ENCODE measurements at places on chromosomes 1 and 21.

- DNase-seq: no peak
Observed at GRCh38 chr21:45423968-45424853, 19.2 kb downstream of the COL18A1 start.

DNA sequence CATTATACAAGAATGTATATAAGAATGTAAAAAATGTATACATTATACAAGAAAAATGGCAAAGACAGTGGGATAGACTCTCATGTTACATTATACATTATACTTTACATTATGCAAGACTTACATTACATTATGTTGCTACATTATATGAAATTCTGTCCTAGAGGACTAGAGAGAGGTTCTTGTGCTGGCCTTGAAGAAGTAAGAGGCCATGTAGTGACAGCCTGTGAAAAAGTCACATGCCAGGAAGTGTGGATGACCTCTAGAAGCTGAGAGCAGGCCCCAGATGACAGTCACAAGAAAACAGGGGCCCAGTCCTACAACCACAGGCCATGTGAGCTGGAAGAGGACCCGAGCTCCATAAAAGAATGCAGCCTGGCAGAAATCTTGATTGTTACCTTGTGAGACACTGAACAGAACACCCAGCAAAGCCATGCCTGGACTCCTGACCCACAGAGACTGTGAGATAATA lies 30.5 kb upstream of the AHCYL1 start:
- no peak for DNase-seq

DNA sequence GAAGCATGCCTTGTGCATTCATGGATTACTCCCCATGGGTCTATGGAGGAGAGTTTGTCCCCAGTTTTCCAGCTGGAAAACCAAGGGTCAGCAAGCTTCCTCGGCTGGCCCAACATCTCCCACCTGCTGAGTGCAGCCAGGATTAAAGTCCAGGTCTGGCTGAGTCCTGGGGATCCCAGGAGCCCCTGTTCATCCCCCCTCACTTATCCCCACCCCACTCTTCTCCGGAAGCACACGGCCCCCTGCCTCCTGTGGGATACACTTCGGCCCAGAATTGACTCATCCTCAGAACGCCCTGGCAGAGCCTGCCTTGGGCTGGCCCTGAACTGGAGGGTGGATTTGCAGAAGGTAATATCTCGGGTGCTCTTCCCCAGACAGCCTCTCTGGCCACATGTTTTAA lies 276.1 kb downstream of the NPHP4 start:
- no peak for DNase-seq

- DNase-seq: no peak
Observed at GRCh38 chr1:76807543-76808260, 59.6 kb upstream of the ST6GALNAC5 start.

DNA sequence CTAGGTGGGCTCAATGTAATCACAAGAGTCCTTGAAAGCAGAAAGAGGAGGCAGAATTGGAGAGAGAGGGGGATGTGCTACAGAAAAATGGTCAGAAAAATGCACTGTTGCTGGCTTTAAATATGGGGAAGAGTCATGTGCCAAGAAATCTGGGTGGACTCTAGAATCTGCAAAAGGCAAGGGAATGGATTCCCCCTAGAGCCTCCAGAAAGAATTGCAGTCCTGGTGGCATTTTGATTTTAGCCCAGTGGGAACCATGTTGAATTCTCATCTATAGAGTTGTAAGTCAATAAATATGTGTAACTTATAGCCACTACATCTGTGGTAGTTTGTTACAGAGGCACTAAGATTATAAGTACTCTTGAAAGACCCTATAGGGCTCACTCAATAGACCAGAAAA lies 210.3 kb downstream of the ASTN1 start:
- no peak for DNase-seq

GRCh38 chr1:87370544-87370943 lies 41.9 kb downstream of the LMO4 start:
- peak; percentile 20 for DNase-seq

GRCh38 chr1:227343206-227343605 lies 24.9 kb upstream of the CDC42BPA start:
- no peak for DNase-seq

GRCh38 chr1:90175490-90176167 lies 180.7 kb downstream of the ZNF326 start:
- no peak for DNase-seq

GRCh38 chr1:19809044-19809750 lies 5.9 kb downstream of the RNF186 start:
- DNase-seq: no peak

DNA sequence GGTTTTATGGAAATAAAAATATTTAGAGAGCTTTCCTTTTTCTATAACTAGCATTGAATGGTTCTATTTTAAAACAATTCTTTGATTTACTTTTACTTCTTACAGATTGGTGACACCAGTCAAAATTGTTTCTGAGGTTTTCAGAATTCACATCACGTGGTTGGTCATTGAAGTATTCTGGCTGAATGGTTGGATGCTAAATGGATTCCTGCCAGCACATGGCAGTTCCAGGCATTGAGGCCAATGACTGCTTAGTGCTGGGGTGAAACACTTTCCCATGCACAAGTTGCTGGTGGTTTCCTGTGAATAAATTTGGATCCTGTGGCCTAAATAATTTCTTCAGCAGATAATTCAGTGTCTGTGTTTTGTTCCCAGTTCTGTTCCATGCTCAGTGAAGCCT lies 20.6 kb downstream of the NCAM2 start:
- DNase-seq: no peak

GRCh38 chr1:21881250-21881649 lies 55.9 kb downstream of the HSPG2 start:
- DNase-seq: no peak

- DNase-seq: no peak
Observed at GRCh38 chr1:202293569-202293968, 48.2 kb downstream of the UBE2T start.

GRCh38 chr1:159981351-159982055 lies 27.5 kb upstream of the SLAMF9 start:
- DNase-seq: no peak

GRCh38 chr1:229999004-229999670 lies 67.9 kb upstream of the GALNT2 start:
- no peak for DNase-seq

- no peak for DNase-seq
Observed at GRCh38 chr1:240768979-240769378, 157.0 kb upstream of the GREM2 start.

DNA sequence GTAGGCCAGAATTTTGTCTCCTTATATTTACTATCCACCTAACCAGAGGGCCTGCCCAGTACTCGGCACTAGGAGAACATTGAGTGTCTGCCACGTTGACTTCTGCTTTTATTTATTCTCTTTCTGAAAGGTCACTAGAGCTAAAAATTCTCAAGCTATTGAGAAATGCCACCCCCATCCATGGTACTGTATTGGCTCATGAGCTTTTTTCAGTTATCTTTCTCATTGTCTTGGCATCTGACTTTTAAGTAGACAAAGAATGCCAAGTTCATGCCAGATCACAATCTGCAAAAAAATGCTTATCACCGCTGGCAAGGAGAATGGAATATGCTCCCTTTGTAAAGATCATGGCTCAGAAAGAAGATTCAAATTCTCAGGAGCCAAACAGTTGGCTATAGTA lies 49.8 kb upstream of the MROH9 start:
- DNase-seq: no peak

DNA sequence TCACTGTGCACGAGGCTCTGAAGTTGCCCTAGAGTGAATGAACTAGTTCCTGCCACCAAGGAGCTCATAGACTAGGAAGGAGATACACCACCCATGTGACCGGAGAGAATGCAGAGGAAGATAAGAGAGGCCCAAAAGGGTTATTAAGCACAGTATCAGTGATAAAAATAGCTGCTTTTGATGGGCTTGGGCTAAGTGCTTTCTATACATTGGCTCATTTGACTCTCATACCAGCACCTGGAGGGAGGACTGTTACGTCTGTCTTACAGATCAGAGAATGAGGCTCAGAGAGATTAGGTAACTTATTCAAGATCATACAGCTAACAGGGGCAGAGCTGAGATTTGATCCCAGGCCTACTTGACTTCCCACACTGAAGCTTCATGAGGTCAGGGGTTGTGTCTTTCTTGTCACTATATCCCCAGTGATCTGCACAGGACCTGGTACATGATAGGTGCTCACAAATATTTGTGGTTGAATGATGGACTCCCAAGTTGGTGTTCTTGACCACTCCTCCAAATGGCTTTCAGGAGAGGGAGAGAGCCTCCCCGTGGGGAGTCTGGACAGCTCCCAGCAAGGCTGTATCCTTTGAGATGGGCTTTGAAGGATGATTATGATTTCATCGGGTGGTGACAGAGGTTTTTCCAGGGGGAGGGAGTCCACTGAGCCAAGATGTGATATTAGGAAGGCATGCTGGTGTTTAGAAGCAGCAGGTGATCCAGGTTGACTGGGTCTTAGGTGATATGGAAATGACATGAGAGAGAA lies 14.4 kb downstream of the PPFIA4 start:
- DNase-seq: no peak

DNA sequence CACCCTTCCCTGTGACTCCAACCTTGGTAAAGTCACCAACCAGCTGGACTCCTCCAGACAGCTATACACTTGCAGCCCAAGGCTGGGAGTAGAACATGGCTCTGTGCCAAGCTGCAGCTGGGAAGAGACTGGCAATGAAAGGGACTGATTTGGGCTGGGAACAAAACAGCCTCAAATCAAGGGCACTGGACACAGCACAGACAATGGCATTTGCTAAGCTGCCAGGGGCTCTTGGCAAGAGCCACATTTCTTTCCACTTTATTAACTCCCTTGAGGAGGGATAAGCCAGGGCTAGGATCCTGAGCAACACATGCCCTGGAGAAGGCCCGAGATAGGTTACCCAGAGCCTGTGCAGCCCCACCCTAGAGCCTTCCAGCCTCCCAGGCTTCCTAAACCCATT lies 12.0 kb downstream of the SYT11 start:
- DNase-seq: peak; percentile 60

DNA sequence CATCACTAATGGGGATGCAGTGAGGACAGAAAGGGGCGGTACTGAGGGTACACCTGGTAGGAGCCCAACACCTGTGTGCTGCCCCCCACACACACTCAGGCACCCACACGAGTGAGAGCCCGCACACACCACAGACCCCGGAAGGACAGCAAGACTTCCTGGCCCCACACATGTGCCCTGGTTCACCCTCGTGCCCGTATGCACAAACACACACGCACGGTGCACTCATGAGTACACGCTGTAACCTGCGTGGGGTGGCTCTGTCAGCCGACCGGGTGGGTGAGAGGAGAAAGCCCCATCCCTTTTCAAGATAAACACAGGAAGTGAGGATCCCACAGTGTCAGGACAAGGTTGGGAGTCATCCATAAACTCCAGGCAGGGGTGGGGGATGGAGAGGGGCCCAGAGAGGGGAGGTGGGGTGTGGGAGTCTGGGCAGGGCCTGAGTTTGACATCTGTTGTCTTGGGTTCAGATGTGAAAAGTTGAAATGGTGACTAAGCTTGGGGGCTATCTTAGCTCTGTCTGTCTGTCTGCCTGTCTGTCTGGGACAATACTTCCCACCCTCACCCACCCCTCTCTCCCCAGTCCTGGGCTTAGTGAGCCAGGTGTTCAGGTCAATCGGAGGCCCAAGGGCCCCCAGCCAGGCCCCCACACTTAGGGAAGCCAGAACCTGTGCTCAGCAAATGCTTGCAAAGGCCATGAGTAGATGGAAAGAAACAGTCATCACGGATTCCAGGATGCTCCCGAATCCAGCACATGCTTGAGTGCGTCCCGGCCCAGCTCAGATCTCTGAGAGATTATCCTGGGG lies 119.8 kb upstream of the ZBTB40 start:
- no peak for DNase-seq

DNA sequence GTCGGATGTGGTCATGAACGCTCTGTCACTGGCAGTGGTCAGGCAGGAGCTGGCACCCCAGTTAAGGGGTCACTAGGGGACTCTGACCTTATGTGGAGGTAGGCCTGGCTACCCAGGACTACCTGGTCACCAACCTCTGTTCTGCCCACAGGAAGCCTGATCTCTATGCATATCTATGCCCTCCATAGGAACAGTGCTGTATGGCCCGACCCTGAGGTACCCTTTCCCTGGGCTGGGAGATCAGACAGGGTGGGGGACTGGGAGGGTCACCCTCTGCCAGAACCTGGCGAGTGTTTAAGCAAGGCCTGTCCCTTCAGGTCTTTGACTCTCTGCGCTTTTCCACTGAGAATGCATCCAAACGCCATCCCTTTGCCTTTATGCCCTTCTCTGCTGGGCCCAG lies 19.0 kb downstream of the CYP4B1 start:
- DNase-seq: no peak

DNA sequence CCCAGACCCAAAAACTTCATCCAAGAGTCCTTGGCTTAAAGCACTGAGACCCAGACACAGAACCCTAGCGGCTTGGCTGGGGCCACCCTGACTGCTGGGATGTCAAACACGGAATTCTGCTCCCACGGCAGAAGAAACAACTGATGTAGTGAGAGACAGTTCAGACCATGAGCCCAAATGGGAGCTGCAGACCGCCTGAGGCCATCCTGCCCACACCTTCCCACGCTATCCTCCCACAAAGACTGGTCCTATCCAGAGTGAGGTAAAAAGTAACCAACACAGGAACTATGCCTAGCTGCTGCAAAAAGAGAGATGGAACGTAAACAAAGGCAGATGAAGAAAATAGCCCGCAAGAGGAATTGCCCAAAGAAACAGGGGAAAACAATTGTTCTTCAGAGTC lies 203.3 kb downstream of the PTPRU start:
- no peak for DNase-seq

GRCh38 chr1:47679301-47679791 lies 241.5 kb downstream of the FOXD2 start:
- no peak for DNase-seq

- DNase-seq: no peak
Observed at GRCh38 chr1:36366091-36366661, 19.5 kb downstream of the STK40 start.

- peak; percentile 65 for DNase-seq
Observed at GRCh38 chr1:55378582-55378981, 163.4 kb upstream of the USP24 start.

DNA sequence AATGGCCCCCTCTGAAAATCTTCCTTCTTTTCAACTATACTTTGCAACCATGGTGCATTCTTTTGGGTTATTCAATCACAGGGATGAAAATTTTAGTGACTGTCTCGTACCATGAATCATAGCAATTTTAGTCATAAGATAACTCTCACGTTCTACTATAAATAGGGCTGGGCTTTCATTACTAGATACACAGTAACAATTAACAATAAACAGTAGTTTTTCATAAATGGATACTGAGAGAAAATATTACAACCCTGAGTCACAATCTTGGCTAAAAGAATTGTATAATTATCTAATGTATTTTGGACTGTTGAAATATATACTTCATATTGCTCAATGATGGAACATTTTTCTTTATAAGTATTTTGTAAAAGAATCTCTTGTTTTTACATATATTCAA lies 96.1 kb downstream of the TEX35 start:
- no peak for DNase-seq

DNA sequence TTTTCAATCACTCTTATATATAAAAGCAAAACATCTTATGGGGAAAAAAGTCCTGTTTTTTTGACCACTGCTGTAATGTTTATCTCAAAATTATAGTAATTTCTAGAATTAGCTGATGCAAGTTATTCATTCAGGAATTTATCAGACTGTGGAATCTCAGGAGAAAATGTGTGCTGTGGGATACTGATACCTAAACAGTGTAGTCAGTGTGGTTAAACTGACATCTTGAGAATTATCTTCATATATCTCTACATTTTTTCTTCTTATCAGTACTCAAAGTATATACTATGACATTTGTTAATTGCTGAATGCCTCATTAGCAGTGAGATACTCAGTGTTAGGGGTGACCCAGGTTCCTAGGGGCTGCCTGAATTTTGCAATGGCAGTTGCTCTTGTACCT lies 839.3 kb downstream of the KCNT2 start:
- DNase-seq: no peak

Data from dermis blood vessel endothelial cell (primary cell).